Cerebellar nuclear complex (tissue), 1 donor: ENCODE measurements at places on chromosomes 12 and 14.

- DNase-seq: no peak
Measured at GRCh38 chr14:102295270-102295669, 9.7 kb downstream of the MOK start.

GRCh38 chr14:61355892-61356325, 34.5 kb downstream of the PRKCH start:
- DNase-seq: no peak

DNA sequence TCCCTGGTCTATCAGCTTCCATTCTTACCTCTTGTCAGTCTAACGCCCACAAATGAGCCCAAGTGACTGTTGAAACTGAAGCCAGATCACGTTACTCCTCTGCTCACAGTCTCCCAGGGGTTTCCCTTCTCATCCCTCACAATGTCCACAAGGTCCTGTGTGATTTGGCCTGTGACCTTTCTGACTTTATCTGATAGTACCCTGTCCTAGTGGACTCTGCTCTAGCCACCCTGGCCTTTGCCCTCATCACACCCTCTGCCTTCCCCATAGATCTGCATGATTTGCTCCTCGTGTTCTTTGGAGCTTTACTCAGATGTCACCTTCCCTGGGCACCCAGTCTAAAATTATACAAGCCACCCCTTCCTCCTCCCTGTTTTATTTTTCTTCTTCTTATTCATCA, 55.5 kb downstream of the RDH12 start:
- DNase-seq: no peak

- DNase-seq: no peak
Measured at GRCh38 chr14:50750323-50750722, 80.6 kb downstream of the NIN start.

- no peak for DNase-seq
Measured at GRCh38 chr14:24264298-24264697, 1.3 kb upstream of the TGM1 start.

DNA sequence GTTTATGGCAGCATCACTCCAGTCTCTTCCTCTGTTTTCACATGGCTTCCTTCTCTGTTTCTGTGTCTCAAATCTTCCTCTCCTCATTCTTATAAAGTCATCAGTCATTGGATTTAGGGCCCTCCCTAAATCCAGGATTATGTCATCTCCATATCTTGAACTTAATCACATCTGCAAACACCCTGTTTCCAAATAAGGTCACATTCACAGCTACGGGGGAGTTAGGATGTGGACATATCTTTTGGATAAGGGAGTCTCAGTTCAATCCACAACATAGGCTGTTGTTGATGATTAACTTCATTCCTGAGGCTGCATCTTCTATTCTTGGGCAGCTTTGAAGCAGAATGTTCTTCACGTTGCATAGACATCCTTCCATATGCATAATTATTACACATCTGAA, 40.3 kb upstream of the NTF3 start:
- DNase-seq: no peak

DNA sequence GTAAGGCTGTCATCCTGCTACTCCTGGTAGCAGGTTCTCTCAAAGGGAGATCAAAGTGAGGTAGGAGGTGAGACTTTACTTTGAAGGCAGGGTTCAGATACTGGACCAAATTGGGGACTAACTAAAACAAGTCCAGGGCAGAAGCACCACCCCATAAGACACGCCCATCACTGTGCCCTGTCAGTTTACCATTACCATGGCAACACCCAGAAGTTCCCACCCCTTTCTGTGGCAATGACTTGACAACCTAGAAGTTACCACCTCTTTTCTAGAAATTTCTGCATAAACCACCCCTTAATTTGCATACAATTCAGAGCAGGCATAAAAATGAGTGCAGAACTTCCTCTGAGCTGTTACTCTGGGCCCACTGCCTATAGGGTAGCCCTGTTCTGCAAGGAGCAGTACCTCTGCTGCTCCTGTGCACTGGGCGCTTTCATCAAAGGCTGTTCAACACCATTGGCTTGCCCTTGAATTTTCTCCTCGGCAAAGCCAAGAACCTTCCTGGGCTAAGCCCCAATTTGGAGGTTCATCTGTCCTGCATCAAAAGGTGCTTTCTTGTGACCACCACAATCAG, 64.8 kb upstream of the MAX start:
- DNase-seq: no peak

- DNase-seq: no peak
Measured at GRCh38 chr12:89968151-89968700, 259.6 kb upstream of the ATP2B1 start.

DNA sequence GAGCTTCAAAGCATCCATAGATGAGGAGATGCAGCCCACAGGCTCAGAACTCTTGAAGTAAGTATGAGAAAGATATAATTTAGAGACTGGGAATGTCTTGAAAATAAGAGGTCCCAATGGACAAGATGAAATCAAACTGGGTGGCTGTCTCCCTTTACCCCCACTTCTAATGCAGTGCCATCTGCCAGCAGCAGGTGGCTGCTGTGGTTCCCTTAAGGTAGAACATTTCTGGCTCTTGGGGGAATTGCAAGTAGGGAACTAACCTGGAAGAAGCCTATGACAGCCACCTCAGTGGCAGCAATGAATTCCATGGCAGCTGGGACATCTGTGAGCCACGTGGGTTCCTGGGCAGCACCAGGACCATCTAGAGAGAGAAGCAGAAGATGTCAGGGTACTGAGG, 648 bp downstream of the ERP27 start:
- DNase-seq: no peak

DNA sequence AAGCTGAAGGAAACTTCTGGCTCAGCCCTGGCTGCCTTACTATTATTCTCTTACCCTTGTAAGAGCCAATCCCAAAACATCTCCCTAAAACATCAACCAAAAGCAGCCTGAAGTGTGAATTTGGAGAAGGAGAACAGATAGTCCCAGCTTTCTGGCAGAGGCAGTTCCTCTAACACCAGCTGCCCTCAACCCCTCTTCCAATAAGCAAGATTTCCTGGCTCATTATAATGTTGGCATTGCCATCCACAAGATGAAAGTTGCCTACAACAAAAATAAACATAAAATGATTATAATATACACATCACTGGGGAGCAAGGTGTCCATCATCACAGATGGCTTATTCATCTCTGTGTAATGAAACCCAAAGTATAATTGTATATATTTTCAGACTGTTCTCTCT, 352.5 kb upstream of the CCDC196 start:
- no peak for DNase-seq

- no peak for DNase-seq
Measured at GRCh38 chr12:105744371-105745058, 394.2 kb downstream of the NUAK1 start.

DNA sequence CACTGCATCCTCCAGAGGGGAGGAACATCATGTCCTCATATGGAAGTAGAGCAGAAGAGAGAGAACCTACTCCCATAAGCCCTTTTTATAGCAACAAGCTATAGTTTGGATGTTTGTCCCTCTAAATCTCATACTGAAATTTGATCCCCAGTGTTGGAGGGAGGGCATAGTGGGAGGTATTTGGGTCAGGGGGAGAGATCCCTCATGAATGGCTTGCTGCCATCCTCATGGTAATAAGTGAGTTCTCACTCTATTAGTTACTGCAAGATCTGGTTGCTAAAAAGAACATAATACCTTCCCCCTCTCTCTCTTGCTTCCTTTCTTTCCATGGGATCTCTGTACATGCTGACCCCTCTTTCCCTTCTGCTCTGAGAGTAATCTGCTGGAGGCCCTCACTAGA, 93.9 kb downstream of the RPAP3 start:
- DNase-seq: no peak

- DNase-seq: no peak
Measured at GRCh38 chr12:22408610-22409376, 74.3 kb upstream of the ST8SIA1 start.

GRCh38 chr14:95690815-95691214, 4.6 kb downstream of the TCL1B start:
- no peak for DNase-seq

GRCh38 chr12:115916910-115917668, 360.4 kb downstream of the MED13L start:
- DNase-seq: no peak

GRCh38 chr14:106530423-106531107, 1004.2 kb downstream of the TMEM121 start:
- no peak for DNase-seq

GRCh38 chr14:96459851-96460250, 42.3 kb upstream of the PAPOLA start:
- DNase-seq: no peak
